ENCODE measurements at places on chromosomes 1 and 21.

DNA sequence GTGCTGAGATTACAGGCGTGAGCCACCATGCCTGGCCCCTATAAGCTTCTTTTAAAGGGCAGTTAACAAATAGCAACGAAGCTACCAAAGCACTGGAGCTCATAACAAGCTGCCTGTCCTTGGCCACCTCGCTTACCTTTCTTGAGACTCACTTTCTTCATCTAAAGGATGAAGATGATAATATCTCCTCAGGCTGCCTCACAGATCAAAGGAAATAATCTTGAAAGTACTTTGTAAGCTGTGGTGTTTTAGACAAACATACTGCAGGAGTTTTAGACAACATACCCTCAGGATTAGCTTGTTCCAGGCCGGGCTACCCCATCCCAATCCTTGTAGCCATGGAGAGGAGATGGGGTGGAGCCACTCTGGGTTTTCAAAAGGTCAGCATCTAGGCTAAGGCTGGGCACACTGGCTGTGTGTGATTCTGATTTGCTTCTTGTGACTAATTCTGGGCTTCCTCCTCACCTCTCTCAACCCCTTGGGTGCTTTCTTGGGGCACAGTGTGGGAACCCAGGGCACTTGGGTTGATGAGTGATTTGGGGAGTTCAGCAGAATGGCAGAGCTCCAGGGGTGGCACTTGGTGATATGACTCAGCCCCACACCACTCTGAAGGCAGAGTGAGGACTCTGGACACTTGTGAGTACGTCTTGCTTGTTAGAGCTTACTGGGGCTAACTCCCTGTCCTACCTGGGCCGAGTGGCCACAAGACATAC, 5.2 kb downstream of the GPR25 start:
- no peak for DNase-seq

DNA sequence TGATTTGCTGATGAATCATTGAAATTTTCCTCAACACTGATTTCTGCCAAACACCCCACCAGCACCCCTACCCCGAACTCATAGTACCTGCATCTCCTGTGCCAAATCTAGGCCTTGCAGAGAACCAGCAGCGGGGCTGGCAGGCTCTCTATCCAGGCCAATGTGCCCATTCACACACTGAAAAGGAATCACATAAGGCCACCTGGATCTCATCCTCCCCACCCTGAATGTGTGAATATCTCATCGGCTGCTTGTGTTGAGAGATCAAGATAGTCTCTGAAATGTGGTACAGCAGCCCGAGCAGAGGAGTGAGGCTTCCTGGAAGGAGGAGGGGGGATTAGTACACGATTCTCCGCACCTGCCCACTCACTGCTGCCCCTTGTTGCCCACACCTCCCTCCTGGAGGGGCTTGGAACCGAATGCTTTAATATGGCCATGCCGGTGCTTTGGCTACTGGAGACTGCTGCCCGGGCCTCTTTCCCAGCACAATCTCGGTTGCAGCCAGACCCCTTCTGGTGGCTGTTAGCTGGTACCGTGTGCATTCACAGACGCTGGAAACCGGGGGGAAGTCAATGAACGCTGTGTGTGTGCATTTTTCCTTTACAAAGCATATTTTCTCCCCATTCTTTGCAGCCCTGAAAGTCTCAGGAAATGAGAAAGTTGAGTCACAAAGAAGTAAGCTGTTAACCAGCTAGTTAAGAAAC, 619.5 kb downstream of the MATN1 start:
- DNase-seq = no peak

GRCh38 chr1:168340781-168341482, 60.3 kb downstream of the TBX19 start:
- DNase-seq = no peak

- DNase-seq = no peak
These were observed 218.8 kb upstream of the CAMK1G start for GRCh38 chr1:209364716-209365115.

DNA sequence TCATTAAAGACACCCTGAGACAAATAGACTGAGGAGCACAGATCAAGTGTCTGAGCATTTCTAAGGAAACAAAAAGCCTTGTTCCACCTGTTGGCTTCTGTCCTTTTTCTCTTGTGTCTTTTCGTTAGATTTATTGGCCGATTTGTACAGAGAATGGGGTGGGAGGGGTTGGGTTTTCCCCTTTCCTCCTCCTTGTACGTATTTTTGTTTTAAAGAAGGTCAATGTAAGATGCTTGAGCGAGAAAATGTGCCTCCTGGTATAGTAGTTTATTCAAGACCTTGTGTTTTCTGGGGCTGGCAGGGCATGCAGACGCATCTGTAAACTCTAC, 1.2 kb downstream of the BCL9 start:
- no peak for DNase-seq

GRCh38 chr1:30471307-30471706, 252.1 kb downstream of the MATN1 start:
- no peak for DNase-seq

DNA sequence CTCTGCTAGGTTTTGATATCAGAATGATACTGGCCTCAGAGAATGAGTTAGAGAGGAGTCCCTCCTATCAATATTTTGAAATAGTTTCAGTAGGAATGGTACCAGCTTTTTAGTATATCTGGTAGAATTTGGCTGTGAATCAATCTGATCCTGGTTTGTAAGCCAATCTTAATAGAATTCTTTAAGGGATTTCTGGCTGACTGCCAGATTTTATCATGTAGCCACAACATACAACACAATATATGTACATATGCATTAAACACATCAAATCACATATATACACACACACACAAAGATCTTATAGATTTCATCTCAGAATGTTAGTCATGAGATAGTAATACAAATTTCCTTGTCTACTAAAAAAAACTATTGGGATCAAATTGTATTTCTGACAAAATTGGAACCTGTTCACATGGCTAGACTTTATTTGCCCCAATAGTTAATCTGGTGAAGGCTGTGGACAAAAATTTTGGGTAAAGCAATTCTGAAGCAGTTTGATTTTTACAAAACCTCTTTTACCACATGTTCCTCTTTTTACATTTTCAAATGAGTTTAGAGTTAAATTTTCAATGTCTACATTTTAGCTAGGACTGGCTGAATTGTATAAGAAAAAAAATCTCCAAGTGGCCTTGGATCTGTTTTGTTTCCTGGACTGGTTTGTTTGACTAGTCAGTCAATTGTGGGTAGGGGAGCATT, 151.7 kb downstream of the FASLG start:
- DNase-seq = no peak

GRCh38 chr21:36499578-36500471, 19.9 kb upstream of the CLDN14 start:
- no peak for DNase-seq

DNA sequence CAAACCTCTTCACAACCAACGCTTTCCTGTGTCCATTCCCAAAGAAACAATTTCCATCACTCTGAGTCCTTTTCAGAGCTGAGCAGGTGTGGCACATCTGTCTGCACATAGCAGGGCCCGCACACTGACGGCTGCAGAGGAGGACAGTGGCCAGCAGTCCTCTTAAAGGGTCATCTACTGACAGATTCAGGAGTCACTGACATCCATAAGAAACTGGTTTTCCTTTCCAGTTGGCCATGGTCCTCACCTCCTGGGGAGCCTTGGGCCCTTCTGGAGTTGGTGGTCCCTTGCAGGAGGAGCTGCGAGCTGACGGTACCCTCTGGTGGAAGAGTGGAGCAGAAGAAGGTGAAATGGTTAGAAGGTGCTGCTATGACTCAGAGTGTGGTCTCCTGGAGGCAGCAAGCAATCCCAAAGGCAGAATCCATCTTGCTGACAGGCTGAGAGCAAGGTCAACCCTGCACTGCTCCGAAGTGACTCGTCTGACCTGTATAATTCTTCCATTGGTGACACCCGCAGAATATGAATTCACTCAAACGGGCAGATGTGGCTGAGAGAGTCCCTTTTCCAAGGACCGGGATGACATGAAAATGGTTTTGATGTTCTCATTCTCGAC, 278.5 kb upstream of the C1orf174 start:
- DNase-seq = no peak

- DNase-seq = no peak
These were observed 39.9 kb upstream of the PDC start for GRCh38 chr1:186500804-186501203.

DNA sequence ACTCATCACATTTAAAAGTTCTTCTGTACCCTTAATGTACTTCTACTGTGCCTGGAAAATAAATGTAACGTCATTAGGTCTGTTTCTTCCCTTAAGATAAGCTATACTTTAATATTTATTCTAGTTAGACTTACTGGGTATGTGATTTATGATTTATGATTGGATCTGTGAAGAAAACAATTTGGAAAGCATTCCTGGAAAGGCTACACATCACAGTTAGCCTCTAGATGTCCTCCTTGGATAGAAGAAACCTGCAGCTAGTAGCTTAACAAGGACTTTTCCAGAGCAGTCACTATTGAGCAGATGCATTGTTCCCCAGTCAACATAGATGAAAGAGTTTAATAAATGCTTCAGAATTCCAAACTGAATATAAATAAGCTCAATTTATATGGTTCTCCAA, 22.2 kb upstream of the ABL2 start:
- no peak for DNase-seq

GRCh38 chr1:169479363-169480066, 6.2 kb downstream of the SLC19A2 start:
- no peak for DNase-seq

DNA sequence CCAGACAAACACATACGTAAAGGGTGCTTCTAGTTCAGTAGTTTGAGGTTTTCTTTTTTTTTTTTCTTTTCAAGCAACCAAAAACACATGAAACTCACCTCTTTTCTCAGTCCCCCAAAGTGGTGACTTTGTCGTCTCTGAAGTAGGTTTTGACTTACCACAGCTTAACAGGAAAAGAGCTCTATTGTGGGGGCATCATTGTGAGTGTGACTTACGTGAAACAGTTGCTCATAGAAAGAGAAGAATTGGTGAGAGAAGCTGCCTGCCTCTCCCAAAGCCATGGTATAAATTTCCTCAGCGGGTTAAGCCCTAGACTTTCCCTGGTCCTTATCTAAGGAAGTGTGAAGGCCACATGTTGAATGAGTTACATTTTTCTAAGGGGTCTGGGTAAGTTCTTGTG, 11.9 kb downstream of the FASLG start:
- no peak for DNase-seq

GRCh38 chr1:46554597-46555381, 3.3 kb upstream of the KNCN start:
- DNase-seq = no peak

DNA sequence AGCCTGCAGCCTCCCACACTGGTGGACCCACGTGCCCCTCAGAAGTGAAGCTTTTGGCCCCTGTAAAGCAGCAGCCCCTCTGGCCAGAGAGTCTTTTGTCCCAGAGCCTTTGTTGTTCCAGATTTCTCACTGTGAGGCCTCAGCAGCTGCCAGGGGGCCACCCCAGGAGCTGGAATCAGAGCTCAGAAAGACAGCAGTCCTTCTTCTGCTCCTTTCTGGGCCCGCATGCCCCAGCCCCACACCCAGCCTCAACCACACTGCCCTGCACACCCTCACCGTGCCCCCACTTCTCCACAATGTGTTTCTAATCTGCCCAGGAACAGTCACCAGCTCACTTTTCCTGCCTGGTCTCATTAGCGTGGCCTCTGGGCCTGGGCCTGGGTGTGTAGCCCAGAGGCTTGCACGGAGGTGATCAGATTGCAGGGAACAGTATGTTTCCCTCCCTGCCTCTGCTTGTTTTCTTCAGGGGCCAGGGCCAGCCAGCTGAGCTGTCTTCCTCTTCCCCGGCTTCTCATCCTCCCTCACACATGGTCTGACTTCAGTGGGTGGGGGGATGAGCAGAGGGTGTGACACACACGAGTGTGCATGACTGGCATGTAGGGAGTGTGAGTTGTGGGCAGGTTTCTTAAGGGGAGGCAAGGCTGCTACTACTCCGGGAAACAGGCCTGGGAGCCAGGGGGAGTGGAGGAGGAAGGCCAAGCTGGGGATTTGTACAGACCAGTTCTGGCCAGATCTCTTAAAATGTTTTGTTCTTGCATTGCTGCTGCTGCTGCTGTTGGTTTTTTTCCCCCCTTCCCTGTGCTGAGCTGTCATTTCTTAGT, 82.5 kb upstream of the ZNF648 start:
- no peak for DNase-seq

DNA sequence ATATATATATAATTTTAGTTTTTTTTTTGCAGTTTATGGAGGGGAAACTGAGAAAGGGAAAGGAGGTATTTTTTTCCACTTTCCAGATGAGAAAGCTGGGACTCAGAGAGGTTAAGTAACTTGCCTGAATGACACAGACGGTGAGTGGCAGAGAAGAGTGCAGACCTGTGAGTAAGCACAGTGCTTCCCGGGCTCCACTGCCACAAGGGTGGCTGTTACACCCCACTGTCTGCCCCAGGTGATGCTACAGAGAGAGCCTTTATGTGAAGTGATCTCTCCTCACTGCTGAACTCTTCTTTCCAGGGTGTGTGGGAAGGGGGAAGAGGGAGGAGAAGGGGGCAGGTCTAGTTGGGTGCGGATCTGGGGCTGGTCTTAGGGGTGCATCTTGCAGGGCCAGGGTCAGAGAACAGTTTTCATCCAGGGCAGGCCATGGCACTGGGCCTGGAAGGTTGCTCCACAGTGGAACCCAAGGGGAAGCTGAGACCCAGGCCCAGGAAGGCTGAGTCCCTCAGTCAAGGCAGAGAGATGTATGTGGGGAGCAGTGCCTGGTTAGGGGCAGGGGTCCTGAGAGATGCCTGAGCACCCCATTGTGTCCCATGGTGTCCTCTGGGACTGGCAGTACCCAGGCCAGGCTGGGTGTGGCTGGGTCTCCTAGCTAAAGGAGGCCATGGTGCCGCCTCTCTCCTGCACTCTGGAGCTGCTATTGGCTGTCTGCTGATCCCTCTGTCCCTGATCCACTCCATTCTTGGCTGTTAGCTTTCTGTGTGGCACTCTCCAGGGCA, 357.5 kb downstream of the PTPRU start:
- DNase-seq = no peak

DNA sequence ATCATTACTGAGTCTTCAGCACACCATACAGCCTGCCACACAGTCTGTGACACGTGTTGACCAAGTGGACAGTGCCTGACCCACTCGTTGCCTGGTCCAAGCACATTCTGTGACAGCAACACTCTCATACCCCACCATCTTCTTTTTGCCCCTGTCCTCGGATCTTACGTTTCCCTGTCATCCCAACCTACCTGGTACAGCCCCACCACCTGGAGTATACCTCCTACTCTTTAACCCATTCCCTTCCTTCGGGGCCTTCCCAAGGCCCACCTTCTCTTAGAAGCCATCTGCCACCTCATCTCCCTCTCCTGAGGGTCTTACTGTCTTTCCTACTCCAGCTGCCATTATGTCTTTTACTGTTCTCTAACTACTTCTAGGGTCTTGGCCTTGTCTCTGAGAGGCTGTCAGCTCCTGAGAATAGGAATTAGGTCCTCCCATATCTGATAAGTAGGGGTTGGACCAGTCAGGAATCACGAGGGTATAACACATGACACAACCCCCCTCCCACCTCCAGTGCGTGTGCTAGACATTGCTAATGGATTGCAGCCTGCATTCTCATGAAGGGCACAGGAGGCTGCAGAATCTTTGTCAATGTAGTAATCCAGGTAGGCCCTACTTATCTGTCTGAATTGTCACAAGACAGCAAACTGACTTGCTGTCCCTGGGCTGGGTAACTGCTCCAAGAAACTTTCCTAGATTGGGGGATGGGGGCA, 13.0 kb downstream of the GRHL3 start:
- DNase-seq = no peak
